Muscle of arm (tissue), 14 donors: ENCODE measurements at places on chromosomes 2 and 18.

DNA sequence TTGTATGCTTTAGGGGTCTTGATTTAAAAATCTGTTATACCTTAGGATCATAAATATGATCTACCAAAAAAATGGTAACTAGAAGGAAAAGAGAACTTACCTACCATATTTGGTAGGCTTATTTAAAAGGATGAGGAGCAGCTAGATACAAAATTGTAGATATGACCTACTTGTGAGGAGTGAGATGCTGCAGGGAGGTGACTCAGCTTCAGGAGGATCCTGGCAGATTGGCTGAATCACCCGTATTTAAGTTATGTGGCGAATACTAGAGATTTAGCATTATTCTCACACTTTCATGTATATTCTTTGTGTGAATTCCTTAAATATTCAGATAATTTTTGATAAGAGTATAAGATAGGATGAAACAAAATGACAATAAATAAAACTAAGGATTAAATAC is 657.3 kb upstream of the LINC00305 start:
- no peak for DNase-seq

- no peak for DNase-seq
Measured at GRCh38 chr2:241340631-241341163, 15.4 kb upstream of the FARP2 start.

DNA sequence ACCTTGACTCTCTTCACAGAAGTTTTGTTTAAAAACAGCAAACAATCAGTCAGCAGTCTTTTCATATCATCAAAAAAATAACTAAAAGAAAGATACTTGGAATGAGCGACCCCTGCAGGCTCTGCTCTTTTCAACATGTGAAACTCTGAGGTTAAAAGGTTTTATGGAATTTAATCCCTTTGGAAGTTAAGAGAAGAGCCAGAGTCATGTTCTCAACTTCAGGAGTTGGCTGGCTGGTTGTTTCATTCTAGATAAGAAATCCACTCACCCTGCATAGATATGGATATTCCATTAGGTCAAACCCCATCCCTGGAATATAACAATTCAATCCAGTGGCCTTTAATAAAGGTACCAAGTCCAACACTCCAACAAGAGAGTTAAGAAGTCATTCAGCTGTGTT is 115.6 kb upstream of the RMDN2 start:
- DNase-seq: no peak

GRCh38 chr2:11537951-11538350 is 4.1 kb downstream of the GREB1 start:
- no peak for DNase-seq

DNA sequence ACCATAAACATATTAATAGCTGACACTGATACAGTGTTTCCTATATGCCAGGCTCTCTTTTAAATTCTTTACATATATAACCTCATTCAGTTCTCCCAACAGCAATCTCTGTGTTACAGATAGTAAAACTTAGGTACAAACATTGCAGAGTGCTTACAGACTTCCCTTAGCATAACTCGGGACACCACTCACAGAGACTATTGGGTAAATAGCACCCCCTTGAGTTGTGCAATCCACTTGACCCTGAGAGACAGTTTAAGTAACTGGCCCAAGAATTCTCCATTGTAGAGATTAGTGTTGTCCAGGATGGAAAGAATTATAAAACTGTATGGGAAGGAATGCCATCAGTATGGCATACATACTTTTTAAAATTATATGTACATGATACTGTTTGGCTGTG is 110.1 kb downstream of the POLE4 start:
- DNase-seq: no peak

- DNase-seq: no peak
Measured at GRCh38 chr2:53640466-53640865, 127.1 kb upstream of the CHAC2 start.

- DNase-seq: no peak
Measured at GRCh38 chr2:1493431-1494126, 80.3 kb downstream of the TPO start.

GRCh38 chr2:102027036-102027980 is 35.5 kb downstream of the IL1R2 start:
- DNase-seq: peak; percentile 32

- DNase-seq: peak; percentile 74
Measured at GRCh38 chr2:240991378-240992263, 6.8 kb upstream of the SNED1 start.

DNA sequence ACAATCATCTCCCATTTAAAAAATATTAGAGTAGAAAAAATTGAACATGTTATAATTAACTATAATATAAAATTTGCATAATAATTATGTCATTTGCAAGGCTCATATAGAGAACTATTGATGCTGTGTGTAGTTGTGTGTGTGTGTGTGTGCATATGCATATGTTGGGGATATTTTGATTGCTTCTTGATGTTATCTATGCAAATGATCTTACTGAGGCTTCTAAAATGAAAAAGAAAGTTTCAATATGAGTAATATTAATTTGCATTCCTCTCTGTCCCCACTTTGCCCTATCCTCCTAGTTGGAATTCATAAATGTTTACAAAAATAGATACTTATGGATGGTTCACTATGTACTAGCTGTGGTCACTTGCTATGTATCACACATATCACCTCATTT is 523.3 kb downstream of the TRIB2 start:
- DNase-seq: no peak

GRCh38 chr18:60951091-60951490 is 382.1 kb upstream of the CDH20 start:
- DNase-seq: no peak

DNA sequence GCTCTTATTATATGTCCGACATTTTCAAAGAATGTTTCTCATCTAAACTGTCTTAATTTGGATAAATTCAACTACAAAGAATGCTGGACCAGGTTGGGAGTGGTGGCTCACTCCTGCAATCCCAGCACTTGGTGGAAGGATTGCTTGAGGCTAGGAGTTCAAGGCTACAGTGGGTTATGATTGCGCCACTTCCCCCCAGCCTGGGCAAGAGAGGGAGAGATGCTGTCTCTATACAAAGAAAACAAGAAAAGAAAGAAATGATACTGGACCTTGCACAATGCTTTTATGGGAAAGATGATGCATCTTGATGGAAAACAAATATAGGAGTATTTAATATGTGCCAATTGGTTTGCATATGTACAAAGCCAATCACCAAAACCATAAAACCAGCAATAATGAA is 296.7 kb downstream of the LPIN1 start:
- DNase-seq: no peak

- no peak for DNase-seq
Measured at GRCh38 chr2:5926871-5927512, 234.8 kb downstream of the SOX11 start.

GRCh38 chr2:143803936-143804335 is 674.7 kb downstream of the ARHGAP15 start:
- DNase-seq: no peak
